BJ (cell line): ENCODE measurements at places on chromosomes 3 and 15. TPM values are rescaled to one million over a fixed set of nuclear protein-coding genes. Genes with fewer than 3 reads are reported as not detected.

EEF1AKMT4 gene
- polyA plus RNA-seq: 5.6 and 7.3 TPM in 2 replicates

DNA sequence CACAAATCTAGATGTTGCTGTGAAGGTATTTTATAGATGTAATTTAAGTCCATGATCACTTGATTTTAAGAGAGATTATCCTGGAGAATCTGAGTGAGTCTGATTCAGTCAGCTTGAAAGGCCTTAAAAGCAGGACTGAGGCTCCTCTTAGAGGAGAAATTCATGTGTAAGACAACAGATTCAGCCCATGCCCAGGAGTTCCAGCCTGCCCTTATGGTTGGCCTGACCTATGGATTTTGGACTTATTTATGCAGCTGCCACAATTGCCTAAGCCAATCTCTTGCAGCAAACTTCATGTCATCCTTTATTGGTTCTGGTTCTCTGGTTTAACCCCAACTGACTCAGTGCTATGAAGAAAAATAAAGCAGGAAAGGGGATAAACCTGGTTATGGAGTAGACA lies 296.5 kb upstream of the RASGRP1 start:
- DNase-seq: no peak

ACAD9 gene
- 29.4 and 48.5 TPM in 2 replicates for polyA plus RNA-seq

DNA sequence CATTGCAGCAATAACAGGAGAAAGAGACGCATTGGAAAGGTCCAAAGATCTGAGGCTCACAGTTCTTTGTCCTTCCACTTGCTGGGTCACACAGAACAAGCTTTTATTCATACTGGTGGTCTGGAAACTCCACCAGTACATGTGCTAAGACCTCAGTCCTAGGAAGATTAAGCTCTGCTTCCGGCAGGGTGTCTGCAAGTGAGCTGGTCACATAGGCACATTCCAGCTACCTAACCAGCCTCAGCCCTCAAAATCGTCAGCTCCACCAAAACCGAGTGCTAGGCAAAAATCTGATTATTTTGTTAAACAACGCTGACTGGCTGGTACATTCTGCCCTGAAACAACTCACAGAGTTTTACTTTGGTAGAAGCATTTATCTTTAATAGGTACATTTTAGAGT lies 2.2 kb downstream of the ZBED2 start:
- no peak for DNase-seq

RLBP1 gene
- polyA plus RNA-seq: not detected in 2 replicates

NOP10 gene
- polyA plus RNA-seq: 345 and 352 TPM in 2 replicates

GRCh38 chr3:123409443-123410148 lies 39.3 kb downstream of the ADCY5 start:
- DNase-seq: no peak

DNA sequence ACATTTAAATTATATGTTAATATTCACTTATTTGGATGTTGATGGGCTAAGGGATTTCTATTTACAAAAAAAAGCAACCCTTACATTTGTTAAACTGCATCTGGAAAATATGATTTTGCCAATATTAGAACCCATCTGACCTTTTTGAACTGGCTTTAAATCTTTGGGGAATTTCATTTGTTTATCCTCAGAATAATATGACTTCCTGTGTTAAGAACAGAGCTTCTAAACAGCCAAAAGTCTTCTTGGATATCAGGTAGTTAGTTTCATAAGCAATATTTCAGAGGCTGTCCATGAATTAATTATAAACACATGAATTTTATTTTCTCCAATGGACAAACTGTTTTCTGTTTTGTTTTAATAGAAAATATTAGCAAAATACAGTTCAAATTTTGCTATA lies 301.9 kb upstream of the AGTR1 start:
- no peak for DNase-seq

GRCh38 chr3:134406331-134407238 lies 32.3 kb upstream of the AMOTL2 start:
- DNase-seq: no peak

DNA sequence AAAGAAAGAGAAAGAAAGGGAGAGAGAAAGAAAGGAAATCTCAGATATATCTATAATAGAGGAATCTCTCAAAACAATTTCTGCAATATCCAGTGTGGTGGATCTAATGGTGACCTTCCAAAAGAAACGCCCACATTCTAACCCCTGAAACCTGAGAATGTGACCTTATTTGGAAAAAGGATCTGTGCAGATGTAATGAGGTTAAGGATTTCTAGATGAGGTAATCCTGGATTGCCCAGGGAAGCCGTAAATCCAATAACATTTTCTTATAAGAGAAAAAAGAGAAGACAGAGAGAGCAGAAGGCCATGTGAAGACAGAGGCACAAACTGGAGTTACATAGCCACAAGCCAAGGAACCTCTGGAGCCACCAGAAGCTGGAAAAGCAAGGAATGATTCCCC lies 307.6 kb downstream of the ZBTB20 start:
- DNase-seq: no peak

- DNase-seq: no peak
Measured at GRCh38 chr3:111314181-111314873, 227.7 kb upstream of the CD96 start.

DNA sequence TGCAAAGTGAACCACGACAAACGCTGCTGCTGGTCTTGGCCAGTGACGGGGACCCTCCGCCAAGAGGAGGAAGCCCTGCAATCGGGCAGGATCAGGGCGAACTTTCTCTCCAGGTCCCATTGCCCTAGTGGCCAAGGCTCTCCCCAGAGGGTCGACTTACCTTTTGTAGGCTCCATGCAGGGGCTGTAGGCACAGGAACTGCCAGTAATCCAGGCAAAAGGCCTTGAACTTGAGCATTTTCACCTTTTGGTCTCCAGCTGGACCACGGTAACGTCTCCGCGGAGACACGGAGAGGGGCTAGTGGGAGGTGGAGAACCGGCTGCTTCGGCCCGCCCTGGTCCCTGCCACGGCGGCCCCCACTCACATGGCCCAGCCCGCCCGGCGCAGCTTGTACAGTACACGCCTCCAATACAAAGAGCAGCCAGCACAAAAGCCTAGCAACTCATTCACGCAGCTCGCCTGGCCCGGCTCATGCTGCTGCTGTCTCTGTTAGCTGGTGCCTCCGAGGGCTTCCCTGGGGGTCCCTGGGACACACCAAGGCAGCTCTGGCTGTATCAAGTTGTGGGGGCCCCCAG lies 31.0 kb downstream of the IQSEC1 start:
- DNase-seq: no peak

DNA sequence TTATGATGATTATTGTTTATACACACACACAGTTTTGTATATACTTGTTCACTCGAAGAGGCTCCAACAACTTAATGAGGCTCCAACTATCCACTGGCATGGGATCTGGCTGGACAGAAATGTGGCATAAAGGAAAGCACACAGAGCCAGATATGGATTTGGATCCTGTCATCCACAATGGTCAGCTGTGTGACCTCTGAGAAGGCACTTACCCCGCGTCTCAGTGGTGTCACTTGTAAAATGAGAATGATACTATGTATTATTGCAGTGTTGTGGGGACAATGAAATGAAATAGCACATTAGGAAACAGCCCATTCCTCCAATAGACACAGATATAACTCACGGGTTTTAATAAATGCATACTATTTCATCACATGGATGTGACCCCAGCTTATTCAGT lies 42.2 kb downstream of the PDZRN3 start:
- no peak for DNase-seq

DNA sequence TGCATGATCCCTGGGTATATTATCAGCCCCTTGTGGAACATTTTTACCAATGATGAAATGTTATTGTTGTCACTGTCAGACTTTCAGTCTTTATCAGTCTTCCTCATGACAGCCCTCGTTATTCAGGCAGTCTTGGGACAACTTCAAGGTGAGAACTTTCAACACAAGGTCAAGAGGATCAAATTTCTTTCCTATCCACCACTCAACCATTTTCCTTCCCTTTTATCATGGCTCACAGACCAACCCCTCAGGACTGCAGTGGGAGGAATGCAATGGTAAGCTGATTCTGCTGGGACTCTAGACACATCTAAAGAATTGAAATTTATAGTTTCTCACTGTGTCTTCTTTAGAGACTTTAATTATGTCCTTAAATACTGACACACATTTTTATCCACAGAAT lies 107.0 kb upstream of the LSAMP start:
- DNase-seq: no peak

- no peak for DNase-seq
Measured at GRCh38 chr15:100683434-100683833, 81.0 kb downstream of the ASB7 start.

- no peak for DNase-seq
Measured at GRCh38 chr3:168061332-168061996, 34.3 kb downstream of the GOLIM4 start.

- no peak for DNase-seq
Measured at GRCh38 chr3:125318871-125319270, 56.3 kb downstream of the ZNF148 start.

CCR8 gene
- not detected in 2 replicates for polyA plus RNA-seq

GRCh38 chr3:184284696-184285095 lies 8.9 kb downstream of the ECE2 start:
- no peak for DNase-seq

BCHE gene
- not detected in 2 replicates for polyA plus RNA-seq

- DNase-seq: no peak
Measured at GRCh38 chr15:66704803-66705153, 2.7 kb downstream of the SMAD6 start.

RBMS3 gene
- 13.9 and 14.5 TPM in 2 replicates for polyA plus RNA-seq

NIPA2 gene
- 46.6 and 67.5 TPM in 2 replicates for polyA plus RNA-seq

DNA sequence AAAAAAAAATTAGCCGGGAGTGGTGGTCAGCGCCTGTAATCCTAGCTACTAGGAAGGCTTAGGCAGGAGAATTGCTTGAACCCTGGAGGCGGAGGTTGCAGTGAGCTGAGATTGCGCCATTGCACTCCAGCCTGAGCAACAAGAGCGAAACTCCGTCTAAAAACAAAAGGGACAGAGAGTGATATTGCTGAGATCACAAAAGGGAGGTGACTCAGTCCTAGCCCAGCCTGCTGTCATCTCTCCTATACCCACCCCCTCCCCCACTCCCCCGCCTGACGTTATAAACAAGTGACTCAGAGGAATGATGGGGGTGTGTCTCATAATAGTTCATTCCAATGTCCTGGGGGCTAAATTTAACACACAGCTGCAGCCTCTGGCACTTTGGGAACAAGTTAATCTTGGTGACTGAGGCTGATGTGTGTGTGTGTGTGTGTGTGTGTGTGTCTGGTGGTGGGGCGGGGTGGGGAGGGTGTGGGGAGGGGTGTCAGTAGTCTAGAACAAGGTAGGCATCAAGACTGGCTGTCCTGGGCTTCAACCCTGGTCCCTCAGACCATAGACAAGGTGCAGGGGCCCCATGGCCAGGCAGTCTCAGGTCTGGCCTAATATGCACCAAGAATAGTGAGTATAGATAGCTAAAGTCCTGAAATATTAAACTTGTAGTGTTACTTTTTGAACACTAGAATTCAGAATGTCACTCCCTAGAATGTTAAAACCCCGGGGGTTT lies 1.3 kb upstream of the KLHL40 start:
- peak; percentile 80 for DNase-seq

DNA sequence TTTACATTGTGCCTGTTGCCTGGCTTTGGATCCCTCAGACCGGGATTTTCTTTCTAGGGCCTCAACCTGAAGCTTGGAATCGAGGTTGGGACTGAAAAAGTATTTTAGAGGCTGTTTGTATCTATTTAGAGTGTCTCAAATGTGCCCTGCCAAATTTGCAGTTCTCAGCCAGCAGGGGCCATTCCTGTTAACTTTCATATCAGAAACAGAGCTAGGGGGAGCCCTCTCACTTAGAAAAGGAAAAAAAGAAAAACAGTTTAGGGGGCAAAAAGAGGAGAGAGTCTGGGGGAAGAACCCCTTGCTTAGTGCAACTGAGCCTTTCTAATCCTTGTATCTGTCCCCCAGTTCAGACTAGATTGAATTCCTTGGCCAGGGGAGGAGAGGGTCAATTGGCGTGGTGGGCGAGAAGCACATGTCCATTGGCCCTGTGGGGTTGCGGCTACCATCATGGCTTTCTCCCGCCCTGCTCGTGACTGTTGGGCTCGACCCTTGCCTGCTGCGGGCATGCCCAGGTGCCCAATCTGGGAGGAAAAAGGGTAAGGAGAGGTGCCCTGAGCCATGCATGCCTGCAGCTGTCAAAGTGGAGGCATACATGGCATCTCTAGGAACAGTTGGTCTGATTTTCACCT lies 101.6 kb downstream of the CFAP44 start:
- DNase-seq: no peak

TATDN2 gene
- polyA plus RNA-seq: 14.9 and 15.3 TPM in 2 replicates

DNA sequence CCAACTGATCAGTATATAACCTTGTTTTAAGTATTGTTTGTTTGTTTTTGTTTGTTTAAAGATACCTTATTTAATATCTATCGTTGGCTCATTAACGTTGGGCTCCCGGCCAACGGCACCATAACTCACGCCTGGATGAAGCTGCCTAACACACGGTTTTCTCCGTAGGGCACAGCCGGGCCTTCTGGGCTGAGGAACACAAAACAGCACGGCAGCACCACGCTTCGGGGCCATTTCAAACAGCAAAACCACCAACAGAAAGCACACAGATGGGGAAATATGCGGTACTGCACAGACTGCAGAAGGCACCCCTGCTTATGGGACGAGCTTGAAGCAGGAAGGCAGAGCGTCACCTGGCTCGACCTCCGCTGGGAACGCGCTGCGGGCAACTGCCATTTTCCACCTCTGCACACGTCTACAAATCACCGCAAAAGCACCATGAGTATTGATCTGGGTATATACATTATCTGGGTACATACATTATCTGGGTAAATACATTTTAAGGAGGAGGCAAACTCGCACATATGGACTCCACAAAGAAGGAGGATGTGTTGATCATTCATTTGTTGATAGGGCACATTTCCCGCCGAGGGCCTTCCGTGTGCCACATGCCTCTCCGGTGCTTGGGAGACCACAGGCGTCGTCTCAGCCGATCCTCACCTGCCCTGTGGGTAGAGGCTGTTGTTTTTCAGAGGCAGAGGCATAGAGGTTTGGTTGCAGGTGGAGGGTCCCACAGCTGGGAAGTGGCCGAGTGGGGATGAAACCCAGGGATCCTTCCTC lies 123.7 kb upstream of the ATP2B2 start:
- DNase-seq: no peak

DNA sequence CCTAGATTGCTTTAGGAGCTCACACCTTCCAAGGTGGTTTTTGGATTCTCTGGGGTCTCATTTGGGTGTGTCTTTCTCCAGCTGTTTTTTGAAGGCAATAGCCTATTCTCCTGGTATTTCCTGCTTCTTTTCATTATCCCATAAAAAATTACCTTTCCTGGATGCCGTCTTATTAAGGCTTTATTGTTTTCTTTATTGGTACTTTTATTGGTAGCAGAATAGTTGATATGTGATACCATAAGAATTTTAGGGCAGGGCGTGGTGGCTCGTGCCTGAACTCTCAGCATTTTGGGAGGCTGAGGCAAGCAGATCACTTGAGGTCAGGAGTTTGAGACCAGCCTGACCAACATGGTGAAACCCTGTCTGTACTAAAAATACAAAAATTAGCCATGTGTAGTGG lies 18.3 kb upstream of the MEF2A start:
- no peak for DNase-seq

GRCh38 chr15:78263351-78263781 lies 996 bp upstream of the DNAJA4 start:
- no peak for DNase-seq
